ENCODE measurements at places on chromosomes 16 and 17.
A peak's percentile ranks its signal among the peaks of the same experiment; 100 is the strongest.

DNA sequence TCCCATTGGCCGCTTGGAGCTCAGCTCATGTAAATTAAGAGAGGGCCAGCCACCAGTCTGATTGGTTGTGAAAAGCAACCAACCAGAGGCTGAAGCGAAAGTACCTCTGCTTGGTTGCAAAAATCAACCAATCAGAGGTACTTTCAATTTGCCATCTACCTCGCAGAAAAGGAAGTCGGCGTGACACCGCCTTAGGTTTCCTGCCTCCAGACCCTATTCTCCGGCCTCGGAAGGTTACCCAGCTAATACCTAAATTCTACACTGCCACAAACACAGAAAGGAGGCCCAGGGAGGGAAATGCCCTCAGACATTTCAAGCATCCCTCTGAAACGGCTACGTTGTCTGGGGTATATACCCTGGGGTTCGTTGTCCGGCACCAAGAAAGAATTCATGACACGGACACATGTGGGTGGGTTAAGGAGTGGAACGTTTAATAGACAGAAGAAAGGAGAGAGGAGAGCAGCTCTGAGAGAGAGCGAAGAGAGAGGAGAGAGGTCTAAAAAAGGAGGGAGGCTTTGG is 481.3 kb downstream of the TMEM114 start:
- no peak overlapping the region for H3K27ac ChIP-seq
- peaks cover 2% of the 10 kb centered on the region for H3K36me3 ChIP-seq
- no peaks in the 10 kb centered on the region for H3K27me3 ChIP-seq
- DNase-seq = no peak

GRCh38 chr17:11624976-11625375 is 26.7 kb downstream of the DNAH9 start:
- no peak overlapping the region for H3K27ac ChIP-seq
- DNase-seq = no peak
- no peaks in the 10 kb centered on the region for H3K36me3 ChIP-seq
- H3K4me3 ChIP-seq = no peak overlapping the region
- H3K4me1 ChIP-seq = no peaks in the 10 kb centered on the region

DNA sequence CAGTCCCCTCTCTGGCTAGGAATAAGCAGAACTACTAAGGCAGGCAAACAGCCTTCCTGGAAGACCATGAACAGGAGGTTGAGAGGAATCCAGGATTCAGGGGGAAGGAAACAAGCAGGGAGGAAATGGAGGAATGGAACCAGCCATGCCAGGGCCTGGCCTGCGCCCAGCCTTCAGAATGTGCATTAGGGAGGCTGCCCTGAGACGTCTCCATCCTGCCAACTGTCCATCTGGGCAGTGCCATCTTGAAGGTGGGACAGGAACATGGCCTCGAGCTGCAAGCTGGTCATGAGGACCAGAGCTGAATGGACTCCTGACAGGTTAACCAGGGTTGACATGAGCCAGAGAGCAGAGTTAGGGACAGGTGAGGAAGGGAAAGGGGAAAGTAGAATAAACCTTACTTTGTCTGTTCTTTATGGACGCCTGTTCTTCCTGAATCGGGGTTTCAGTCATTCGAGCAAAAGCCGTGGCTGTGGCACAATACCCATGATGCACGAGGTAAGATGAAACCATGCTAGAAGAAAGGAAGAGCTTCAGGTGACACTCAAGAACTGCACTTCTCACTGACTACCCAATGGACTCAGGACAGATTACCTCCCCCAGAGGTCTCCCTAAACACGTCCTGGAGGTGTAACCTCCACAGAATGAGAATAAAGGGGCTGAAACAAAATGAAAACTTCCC is 12.1 kb upstream of the GFOD2 start:
- peaks cover 23% of the 10 kb centered on the region for H3K36me3 ChIP-seq
- DNase-seq = no peak
- H3K4me1 ChIP-seq = no peaks in the 10 kb centered on the region
- peak overlapping the region; percentile 48 for H3K27ac ChIP-seq
- H3K27me3 ChIP-seq = no peaks in the 10 kb centered on the region

- H3K4me1 ChIP-seq = peaks cover 3% of the 10 kb centered on the region
- no peak overlapping the region for H3K4me3 ChIP-seq
- H3K27ac ChIP-seq = no peak overlapping the region
- H3K27me3 ChIP-seq = peaks cover 12% of the 10 kb centered on the region
Measured at GRCh38 chr16:27980076-27980775, 83.3 kb downstream of the GSG1L start.

DNA sequence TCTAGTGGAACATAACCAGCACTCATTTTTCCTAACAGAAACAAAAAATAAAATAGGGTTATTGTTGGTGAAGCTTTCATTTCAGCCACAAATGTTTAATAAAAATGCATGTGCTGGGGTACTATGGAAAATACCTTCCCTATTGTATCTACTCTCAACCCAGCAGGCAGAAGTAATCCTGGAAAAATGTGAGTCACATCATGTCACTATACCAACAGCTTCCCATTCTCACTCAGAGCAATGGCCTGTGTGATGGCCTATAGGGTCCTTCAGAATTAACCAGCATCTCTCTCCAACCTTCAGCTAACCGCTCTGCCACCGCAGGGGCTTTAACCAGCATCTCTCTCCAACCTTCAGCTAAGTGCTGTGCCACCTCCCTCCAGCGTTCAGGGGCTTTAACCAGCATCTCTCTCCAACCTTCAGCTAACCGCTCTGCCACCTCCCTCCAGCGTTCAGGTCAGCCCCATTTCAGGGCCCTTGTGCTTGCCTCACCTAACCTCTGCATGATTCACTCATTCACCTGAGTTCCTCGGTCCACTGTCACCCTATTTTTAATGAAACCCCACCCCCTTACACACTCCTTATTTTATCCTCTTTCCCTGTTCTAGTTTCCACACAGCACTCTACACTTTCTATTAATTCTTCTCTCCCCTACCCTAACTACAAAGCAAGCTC is 34.0 kb downstream of the UBE2G1 start:
- H3K4me3 ChIP-seq = no peak overlapping the region
- no peak for DNase-seq
- H3K4me1 ChIP-seq = peaks cover 30% of the 10 kb centered on the region
- peaks cover 10% of the 10 kb centered on the region for H3K36me3 ChIP-seq
- H3K27ac ChIP-seq = peak overlapping the region; percentile 42

DNA sequence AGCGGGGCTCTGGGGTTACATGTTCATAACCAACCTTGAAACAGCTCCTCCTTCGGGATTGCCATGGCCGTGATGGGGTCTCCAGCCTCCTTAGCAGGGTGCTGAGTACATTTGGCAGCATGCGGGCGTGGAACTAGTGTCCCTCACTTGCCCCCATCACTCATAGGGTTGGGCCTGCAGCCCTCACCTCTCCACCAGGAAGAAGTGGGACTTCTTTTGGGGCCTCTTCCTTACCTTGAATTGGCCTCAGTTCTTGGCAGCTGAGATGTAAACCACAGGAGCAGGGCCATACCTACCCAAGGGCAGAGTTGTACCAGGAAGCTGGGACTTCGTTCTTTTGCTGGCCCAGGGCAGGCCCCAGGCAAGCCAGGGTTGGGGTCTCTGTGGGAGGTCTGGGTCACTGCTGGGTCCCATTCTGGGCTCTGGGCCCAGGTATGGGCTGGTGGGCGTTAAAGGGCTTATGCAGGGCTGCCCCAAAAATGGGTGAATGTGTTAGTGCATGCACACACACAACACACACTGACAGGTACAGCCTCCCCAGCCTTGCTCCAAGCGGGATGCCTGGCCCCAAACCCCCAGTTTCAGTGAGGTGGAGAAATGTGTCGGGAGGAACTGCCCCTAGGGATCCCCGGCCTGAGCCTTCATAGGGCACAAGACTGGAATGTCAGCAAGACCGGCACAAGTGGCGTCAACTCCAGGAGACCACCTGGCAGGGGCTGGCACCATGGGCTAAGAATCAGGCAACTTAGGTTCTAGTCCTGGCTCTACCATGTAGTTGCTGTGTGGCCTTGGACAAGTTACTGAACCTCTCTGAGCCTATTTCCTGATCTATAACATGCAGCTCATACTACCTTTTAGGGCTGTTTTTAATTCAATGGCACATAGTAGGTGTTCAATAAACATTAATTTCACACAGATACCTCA is 3.9 kb upstream of the KRT15 start:
- H3K27ac ChIP-seq = no peak overlapping the region
- DNase-seq = no peak
- no peak overlapping the region for H3K4me3 ChIP-seq
- no peaks in the 10 kb centered on the region for H3K36me3 ChIP-seq
- H3K27me3 ChIP-seq = peaks cover 16% of the 10 kb centered on the region

DNA sequence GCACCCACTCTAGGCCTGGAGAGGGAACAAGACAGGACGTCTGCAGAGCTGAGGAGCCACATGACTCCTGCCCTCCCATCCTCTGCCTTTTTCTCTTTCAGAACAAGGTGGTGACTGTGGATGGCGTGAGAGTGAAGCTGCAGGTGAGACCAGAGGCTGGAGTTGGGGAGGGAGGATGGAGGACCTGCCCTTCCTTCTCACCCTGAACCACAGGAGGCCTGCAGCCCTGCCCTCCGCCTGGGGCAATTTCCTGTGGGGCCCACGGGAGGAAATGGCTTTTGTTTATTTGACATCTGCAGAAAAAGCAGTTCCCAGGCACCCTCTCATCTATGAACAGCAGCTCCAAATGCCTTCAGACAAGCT is 5.1 kb downstream of the RAB37 start:
- peaks cover 54% of the 10 kb centered on the region for H3K4me1 ChIP-seq
- peak overlapping the region; percentile 71 for H3K4me3 ChIP-seq

DNA sequence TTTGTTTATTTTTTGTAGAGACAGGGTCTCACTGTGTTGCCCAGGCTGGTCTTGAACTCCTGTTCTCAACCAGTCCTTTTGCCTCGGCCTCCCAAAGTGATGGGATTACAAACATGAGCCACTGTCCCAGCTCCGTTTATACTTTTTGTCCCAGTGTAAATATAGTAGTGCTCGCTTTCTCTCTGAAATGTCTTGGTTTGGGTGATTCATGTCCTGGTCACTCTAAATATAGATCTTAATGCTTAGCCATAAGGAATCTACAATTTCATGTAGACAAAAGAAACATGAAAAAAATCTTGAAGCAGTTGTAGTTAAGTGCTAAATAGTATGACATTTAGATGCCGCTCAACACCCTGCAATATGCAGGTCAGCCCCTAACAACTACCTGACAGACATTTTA is 126.9 kb downstream of the KATNIP start:
- H3K4me1 ChIP-seq = no peaks in the 10 kb centered on the region
- no peak overlapping the region for H3K4me3 ChIP-seq
- no peaks in the 10 kb centered on the region for H3K27me3 ChIP-seq
- H3K27ac ChIP-seq = no peak overlapping the region
- peaks cover 52% of the 10 kb centered on the region for H3K36me3 ChIP-seq
- no peak for DNase-seq

- H3K4me1 ChIP-seq = peaks cover 2% of the 10 kb centered on the region
- peaks cover 14% of the 10 kb centered on the region for H3K27me3 ChIP-seq
- DNase-seq = no peak
- H3K4me3 ChIP-seq = no peak overlapping the region
- no peak overlapping the region for H3K27ac ChIP-seq
- H3K36me3 ChIP-seq = peaks cover 1% of the 10 kb centered on the region
Measured at GRCh38 chr17:44602390-44602789, 45.1 kb downstream of the FZD2 start.

DNA sequence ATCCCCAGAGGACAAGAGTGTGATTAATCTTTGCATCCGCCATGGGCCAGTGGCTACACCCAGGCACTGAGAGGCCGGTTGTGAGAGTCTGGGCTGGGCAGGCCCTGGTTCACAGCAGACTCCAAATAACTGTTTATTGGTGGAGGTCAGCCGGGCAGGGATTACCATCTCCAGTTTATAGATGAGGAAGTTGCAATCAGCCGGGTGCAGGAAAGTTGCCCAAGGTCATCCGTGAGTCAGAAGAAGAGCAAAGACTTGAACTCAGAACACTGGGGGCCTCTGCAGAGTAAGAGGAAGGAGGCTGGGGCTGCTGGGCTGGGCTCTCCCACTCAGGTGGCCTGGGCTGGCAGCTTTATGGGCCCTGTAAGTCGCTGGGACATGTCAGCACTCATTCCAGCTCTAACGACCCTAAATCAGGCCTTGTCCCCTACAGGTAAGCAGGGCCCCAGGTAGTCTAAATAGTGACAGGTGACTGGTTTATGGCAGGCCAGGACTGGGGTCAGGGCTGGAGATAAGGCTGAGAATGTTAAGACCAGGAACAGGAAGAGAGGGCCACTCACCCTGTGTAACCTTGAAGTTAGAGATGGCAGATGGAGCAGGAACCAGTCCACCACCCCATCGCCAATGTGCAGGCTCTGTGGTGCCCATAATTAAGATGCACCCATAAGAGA is 2.1 kb upstream of the CA4 start:
- H3K4me3 ChIP-seq = no peak overlapping the region
- DNase-seq = no peak
- no peaks in the 10 kb centered on the region for H3K36me3 ChIP-seq
- H3K4me1 ChIP-seq = peaks cover 23% of the 10 kb centered on the region
- peaks cover 30% of the 10 kb centered on the region for H3K27me3 ChIP-seq

- DNase-seq = no peak
- no peak overlapping the region for H3K4me3 ChIP-seq
- no peak overlapping the region for H3K27ac ChIP-seq
- no peaks in the 10 kb centered on the region for H3K36me3 ChIP-seq
Measured at GRCh38 chr17:2770129-2770528, 20.7 kb upstream of the CCDC92B start.

DNA sequence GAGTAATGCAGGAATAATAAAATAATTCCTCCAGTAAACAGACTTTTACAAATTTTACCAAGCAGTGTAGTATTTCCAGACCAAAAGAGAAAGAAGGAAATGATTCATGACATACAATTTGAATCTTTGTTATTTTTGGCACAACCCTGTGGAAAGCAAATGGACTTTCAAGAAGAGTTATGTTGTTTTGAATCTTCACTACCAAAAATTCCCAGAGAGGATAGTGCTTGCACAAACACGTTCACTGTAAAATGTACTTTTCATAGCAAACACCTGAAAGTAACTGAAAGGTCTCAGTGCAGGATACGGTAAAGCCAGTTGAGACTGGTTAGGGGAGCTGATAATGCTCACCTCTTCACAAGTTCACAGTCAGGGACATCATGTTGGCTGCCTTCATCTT is 107.1 kb downstream of the USP22 start:
- H3K4me1 ChIP-seq = no peaks in the 10 kb centered on the region
- no peak for DNase-seq
- no peaks in the 10 kb centered on the region for H3K36me3 ChIP-seq

- no peak for DNase-seq
- H3K27me3 ChIP-seq = peaks cover 6% of the 10 kb centered on the region
- peaks cover 1% of the 10 kb centered on the region for H3K36me3 ChIP-seq
- no peaks in the 10 kb centered on the region for H3K4me1 ChIP-seq
- no peak within 1 kb of the TSS for H3K4me3 ChIP-seq
Measured at GRCh38 chr16:3256146-3256865, at the start of gene MEFV. Gene MEFV (minus strand): TSS chr16:3256633. CDS start chr16:3256587, 46 bp downstream.

DNA sequence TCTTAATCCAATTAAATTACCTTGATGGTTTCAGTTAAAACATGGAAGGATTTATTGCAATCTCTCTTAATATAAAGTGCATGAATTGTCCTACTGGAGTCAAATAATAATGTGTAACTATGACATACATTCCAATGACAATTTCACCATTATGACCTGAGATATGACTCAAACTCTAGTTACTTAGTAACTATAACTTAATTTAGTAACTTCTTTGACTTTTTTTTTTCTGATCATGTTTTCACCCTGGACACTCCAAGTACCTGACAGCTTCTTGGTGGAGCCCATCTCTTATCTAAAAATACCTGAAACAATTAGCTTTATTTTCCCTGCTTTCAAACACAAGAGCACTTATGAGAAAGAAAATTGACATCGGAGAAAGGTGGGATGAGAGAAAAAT is 123.7 kb downstream of the STX8 start:
- H3K4me3 ChIP-seq = no peak overlapping the region
- no peaks in the 10 kb centered on the region for H3K27me3 ChIP-seq
- peaks cover 10% of the 10 kb centered on the region for H3K36me3 ChIP-seq
- H3K4me1 ChIP-seq = no peaks in the 10 kb centered on the region
- no peak for DNase-seq
- H3K27ac ChIP-seq = no peak overlapping the region

Measured in memory B cell (primary cell).